ENCODE measurements at places on chromosomes 11 and 22.
A peak's percentile ranks its signal among the peaks of the same experiment; 100 is the strongest.

DNA sequence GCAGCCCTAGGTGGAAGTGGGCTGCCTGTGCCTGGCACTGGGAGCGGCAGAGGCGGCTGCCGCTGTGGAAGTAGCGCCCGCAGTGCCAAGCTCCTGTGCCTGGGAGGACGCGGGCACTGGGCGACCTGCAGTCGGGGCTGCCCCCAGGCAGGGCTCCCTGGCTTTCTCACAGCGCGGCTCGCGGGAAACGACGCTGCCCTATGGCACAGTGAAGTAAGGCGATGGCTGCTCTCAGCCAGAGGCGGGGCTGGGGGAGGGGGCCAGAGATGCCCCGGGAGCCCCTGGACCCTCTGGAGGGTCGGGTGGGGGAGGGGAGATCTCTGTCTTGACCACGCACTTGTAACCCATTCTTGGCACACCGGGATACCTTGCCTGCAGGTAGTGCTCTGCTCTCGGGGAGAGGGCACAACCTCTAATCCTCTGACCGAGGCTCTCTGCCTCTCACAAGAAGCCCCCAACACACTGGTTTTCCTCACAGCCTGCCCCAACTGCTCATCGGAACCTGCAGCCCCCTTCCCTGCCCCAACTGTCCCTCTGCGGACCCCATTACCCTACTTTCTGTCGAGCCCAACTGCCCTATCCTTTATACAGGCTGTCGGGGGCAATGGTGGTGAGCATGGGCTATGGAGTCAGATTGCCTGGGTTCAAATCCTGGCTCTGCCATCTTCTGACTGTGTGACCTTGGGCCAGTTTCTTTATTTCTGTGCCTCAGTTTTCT lies 32.2 kb upstream of the TRIM29 start:
- no peak for DNase-seq

GRCh38 chr11:72724021-72724551 lies 28.1 kb downstream of the ARAP1 start:
- no peak for DNase-seq

DNA sequence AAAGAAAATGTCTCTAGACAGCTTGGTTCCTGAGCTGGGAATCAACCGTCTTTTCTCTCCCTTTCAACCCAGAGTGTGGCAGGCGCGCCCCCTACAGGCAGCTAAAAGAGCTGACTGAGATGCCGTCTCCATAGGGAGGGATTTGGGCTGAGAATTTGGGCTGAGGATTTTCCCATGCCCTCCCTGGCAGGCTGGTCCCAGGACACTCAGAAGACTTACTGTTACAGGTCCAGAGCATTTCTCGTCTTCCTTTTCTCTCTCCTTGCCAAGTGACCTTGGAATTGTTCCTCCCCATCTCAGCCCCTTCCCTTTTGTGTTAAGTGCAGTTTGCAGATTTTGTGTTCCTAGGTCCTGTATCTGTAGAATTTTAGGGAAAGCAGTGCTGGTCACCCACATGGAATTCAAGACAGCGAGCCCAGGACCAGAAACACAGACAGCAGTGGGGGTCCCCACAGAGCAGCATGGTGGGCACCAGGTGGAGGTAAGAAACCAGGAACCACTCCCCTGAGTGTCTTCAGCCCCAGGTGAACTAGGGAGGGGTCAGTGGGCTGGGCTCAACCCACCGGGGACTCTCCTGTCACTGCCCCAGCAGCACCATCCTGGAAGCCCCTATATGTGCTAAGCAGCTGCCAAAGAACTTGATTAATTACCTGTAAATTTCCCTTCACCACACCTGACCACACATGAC lies 9.9 kb upstream of the IGLL5 start:
- peak; percentile 83 for DNase-seq

- DNase-seq = no peak
These were observed 19.0 kb downstream of the CHST1 start for GRCh38 chr11:45646275-45646927.

DNA sequence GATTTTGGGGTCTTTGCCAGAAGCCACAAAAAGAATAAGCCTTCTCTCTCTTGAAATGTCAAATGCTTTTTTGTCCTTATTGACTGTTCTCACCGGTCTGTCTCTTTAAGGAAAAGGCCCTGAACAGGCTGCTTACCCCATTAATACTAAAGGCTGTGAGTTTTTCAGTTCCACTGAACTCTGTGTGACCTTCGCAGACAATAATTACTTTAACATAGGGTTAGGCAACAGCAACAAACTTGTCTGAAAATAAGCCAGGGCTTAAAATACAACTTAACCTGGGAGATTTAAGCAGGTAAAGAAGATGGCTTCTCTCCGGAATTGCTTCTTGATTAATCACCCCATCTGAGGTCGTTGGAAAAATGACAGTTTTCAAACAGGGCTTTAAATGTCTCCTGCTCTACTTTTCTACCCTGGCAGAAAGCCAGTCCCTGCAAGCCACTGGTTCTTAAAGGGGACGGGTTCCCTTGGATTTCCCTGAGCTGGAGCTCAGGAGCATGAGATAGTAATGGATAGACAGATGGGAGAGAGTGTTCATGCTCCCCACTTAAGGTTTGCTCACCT lies 69.4 kb downstream of the ARL14EP start:
- no peak for DNase-seq

Data from CD8-positive, alpha-beta T cell (primary cell).